ENCODE measurements at places on chromosomes 4 and X. TPM values are rescaled to one million over a fixed set of nuclear protein-coding genes. Genes with fewer than 3 reads are reported as not detected.

- no peak for DNase-seq
Observed at GRCh38 chr4:138978600-138978999, 37.0 kb upstream of the NOCT start.

GRCh38 chr4:95510877-95511276, 37.9 kb downstream of the UNC5C start:
- DNase-seq, result no peak

Gene EREG
- total RNA-seq, result 1.0 TPM

Gene DRP2
- not detected for total RNA-seq

DNA sequence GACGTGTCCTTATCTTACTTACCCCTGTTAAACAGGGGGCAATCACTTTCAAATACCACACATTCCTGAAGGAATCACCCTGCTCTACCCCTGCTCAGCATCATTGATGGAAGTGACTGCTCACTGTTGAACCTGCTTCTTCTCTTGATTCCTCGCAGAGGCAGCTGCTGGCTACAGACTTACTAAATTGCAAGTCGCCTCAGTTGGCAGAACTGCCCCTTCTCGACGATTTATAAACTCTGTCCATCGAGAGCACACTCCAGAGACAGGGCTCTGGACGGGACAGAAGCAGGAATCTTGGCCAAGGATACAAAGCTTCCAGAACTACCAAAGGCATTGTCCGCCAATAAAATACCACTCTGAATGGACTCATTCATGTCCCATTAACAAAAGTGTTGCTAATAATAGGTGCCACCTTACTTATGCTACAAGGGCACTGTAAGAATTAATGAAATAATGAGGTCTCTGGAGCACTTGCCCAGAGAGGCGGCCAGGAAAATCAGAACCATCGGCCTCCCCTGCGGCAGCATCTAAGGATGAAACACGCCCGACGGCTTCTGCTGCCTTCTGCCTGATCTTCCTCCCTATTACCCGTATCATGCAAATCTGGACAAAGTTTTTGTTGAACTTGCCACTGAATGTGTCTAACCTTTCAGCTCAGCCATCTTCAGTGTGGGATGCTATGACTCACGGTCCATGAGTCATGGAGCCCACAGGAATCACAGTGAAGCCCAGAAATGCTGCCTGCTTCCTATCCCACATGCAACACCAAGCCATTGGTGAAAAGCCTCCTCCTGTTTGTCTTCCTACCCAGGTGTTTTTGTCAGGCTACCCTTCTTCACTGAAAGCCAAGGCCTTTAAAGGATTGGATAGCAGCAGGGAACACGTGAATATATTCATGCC, 164.9 kb downstream of the MAML3 start:
- DNase-seq, result no peak

GRCh38 chr4:70768301-70768948, 46.7 kb downstream of the RUFY3 start:
- no peak for DNase-seq

- DNase-seq, result no peak
Observed at GRCh38 chr4:61953386-61953785, 753.3 kb downstream of the ADGRL3 start.

GRCh38 chr4:32161392-32161791, 1441.2 kb downstream of the PCDH7 start:
- no peak for DNase-seq

DNA sequence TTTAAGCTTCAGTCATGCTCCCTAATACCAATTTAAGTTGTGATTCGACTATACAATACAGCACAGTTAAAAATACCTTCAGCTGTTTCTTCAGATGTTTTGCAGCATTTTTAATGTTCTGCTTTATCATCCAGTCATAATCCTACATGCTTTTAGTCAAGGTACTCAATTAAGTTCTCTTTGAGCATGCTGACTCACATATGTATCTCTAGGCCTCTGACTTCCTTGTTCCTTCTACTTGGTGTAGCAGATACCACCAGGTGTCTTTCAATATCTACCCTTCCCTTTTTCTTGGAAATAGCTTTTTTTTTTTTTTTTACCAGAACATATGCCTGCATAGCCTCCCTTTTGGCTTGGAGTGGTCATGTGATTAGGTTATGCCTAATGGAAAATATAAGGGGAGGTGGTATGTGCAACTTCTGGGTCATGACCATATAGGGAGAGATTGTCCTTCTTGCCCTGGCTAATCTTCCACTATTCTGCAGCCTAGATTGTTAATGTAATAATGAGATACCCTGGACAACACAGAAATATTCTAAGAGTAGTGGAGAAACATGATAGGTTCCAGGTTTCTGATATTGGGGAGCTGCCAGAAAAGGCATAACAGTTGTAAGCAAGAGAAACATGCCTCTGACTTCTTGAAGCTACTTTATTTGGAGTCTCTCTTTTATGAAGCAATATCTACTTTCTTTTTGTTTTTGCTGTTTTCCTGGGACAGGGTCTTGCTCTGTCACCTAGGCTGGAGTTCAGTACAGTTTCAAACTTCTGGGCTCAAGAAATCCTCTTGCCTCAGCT, 737.2 kb upstream of the SLIT2 start:
- DNase-seq, result no peak

- DNase-seq, result no peak
Observed at GRCh38 chr4:53563824-53564223, 27.5 kb downstream of the LNX1 start.

Gene SSX2B
- not detected for total RNA-seq

- no peak for DNase-seq
Observed at GRCh38 chr4:39067031-39067430, 5.0 kb downstream of the KLHL5 start.

GRCh38 chrX:40637687-40638086, 9.7 kb downstream of the CXorf38 start:
- DNase-seq, result no peak

Gene HTATSF1
- 29.5 TPM for total RNA-seq

Gene PDCL2
- not detected for total RNA-seq

Gene SLC6A8
- 3.9 TPM for total RNA-seq

DNA sequence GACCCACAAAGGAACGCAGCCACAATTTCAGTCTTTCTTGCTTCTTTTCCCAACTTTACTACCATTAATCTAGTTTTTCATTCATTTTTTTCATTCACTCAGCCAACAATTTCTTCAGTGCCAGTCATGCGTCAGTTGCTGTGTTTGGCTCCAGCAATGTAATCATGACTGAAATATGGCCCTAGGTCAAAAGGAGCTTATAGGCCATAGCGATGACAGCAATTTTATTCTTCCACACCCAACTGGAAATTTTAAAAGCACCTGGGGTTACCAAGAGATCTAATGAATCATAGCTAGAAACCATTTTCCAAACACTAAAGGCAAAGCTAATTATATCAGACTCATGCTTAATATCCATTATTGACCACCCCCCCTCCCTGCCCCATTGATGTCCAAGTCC, 29.8 kb upstream of the C1QTNF7 start:
- DNase-seq, result no peak

- no peak for DNase-seq
Observed at GRCh38 chr4:157358439-157358838, 137.9 kb downstream of the GRIA2 start.

GRCh38 chr4:147764337-147764736, 32.4 kb downstream of the ARHGAP10 start:
- DNase-seq, result no peak

- DNase-seq, result peak; percentile 79
Observed at GRCh38 chrX:103628386-103629317, at the start of gene TCEAL1. TSS of gene TCEAL1 (plus strand) at chrX:103628975. CDS start at chrX:103629917, 942 bp downstream.

Measured in upper lobe of left lung (tissue), 6 donors.